ENCODE measurements at places on chromosomes 3 and 15. TPM values are rescaled to one million over a fixed set of nuclear protein-coding genes. Genes with fewer than 3 reads are reported as not detected.

SLC7A14 gene
- total RNA-seq, result 0.12 TPM

SKOR1 gene
- total RNA-seq, result not detected

THOC7 gene
- total RNA-seq, result 135 TPM

DNA sequence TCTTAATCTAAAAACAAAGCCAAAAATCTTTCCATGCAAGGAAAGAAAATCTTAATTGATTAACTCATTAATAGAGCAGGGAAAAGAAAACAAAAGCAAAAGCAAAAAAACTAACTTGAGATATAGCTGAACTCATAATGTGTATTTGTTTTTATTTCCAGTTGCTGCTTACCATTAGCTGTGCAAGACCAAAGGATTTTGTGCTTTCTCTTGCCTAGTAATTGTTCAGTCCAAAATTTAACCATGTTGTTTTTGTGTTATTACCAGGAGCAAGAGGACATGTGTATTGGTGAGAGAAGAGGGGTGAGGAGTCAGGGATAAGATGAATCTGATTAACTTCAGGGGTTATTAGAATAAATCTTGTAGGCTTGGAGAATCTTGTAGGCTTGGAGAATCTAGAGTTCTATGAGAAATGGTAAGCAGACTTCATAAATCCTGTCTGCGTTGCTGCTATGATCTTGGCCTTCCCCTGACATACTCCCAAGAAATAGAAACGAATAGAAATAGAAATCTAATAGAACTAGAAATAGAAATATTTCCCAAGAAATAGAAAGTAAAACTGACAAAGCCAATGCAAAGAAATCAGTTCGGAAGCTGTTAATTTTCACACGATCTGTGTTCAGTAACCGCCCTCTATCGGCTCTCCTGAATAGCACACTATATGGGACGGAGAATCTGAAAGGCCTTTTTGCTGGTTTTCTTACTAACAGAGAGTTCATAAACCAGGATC is 72.6 kb upstream of the TNFSF10 start:
- DNase-seq, result peak; percentile 78

DNA sequence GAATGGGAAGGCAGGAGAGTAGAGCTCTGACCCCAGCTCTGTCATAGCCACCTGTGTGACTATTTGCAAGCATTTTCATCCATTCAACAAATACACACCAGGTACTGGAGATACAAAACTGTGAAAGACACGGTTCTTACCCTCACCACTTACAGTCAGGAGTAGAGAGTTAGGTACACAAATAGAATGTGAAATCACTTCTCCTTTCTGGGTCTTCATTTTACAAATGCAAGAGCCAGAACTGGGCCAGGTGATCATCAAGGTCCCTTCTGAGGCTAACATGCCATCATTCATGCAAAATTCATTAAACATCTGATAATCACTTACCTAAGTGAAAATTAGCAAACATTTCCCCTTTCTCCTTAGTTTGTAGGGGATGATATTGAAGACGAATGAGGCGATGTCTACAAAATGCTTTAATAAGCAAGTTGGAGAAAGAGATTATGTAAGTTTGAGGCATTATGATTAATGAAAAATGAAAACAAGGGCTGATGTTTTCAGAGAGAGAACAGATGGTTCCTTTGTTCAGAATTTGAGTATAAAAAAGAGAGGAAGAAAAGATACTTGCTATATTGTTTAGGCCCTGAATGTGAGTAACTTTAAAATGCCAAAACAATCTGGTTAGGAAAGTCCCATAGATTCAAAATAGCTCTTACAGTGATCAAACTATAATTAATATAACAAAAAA is 88.6 kb downstream of the LPP start:
- no peak for DNase-seq

- DNase-seq, result peak; percentile 89
Measured at GRCh38 chr15:44207643-44208042, 12.6 kb upstream of the FRMD5 start.

GRCh38 chr15:58229297-58229768 is 91.2 kb downstream of the AQP9 start:
- DNase-seq, result peak; percentile 62

DNA sequence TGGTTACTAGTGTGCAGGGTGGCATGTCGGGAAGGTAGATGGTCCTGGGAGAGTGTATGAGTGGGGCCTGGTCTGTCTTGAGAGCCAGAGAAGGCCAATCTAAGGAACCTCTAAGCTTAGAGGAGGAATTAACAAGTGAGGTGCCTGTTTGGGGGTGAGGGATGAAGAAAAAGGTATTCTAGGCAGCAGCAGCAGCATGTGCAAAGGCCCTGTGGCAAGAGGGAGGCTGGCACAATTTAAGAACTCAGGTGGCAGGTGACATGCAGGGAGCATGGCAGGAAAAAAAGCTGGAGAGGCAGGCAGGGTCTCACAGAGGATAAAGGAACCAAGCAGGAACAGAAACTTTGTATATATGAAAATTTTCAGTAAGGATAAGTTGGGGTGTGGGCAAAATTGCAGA is 51.2 kb downstream of the SPSB4 start:
- DNase-seq, result no peak

DNA sequence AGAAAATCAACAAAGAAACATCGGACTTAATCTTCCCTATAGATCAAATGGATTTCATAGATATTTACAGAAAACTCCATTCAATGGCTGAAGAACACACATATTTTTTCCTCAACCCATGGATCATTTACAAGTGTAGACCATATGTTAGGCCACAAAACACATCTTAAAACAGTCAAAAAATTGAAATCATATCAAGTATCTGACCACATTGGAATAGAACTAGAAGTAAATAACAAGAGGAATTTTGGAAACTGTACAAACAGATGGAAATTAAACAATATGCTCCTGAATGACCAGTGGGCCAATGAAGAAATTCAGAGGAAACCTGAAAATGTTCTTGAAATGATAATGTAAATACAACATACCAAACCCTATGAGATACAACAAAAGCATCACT is 323.1 kb upstream of the GPR149 start:
- no peak for DNase-seq

- DNase-seq, result peak; percentile 58
Measured at GRCh38 chr15:44296625-44297524, 8.4 kb downstream of the GOLM2 start.

GRCh38 chr3:9793161-9793781 is 389 bp downstream of the ARPC4 start:
- DNase-seq, result peak; percentile 48

GRCh38 chr3:22349215-22349851 is 598.3 kb upstream of the ZNF385D start:
- DNase-seq, result no peak

DNA sequence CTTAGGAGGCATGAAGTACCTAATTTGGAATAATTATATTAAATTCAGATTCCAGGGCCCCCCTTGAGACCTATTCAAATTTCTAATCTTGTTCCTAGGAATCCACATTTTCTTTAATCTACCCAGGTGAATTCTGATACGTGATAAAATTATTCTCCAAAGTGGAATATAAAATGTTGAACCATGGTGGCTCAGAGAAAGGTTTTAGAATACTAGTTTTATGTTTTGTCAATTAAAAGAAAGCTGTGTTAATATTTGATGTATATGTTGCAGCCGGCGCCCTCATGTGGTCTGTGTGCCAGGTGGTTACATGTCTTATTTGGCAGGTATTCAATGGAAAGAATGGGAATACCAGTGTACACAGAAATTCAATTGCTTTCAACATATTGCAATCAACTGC is 321.8 kb downstream of the FEZF2 start:
- DNase-seq, result peak; percentile 38

- peak; percentile 89 for DNase-seq
Measured at GRCh38 chr3:170740726-170741591, 129.0 kb downstream of the RPL22L1 start.

CSPG4 gene
- total RNA-seq, result 31.4 TPM

CERS3 gene
- not detected for total RNA-seq

WNT5A gene
- total RNA-seq, result 193 TPM

DNA sequence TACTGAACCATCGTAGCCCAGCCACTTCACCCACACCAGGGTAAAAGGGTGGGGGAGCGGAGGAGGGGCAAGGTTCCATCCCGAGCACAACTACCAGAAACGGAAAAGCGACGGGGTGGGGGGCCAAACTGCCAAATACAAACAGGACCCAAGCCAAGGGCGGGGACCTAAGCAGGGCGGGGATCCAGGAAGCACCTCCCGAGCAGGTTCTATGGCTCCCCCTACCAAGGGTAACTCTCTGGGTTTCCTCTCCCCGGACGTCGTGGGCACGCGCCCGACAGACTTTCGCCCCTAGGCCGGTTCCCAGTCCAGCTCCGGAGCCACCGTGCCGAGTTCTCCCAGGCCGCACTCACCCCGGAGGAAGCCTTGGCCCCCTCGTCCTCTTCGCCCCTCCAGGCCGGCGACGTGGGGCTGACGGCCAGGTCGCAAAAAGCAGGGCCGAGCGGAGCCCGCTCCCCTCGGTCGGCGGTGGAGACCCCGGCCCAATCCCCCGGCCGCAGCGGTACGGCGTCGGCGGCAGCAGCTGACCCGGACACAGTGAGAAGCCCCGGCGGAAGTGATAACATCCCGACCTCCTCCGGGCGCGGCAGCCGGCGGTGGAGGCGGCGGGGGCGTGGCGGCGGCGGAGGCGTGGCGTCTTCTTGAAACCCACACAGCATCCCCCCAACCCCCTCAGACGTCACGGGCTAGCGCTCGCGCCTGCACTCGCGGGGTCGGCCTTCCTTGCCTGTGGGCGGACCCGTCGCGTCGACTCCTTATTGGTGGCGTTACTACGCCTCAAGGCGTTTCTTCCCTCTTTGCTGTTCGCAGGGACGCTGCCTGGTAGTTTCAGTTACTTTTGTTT is at the start of gene BNIP2:
Gene BNIP2 (minus strand): TSS at position 539 of the 844 bp plus-strand sequence. CDS start 6,863 bp downstream, outside the sequence.
- DNase-seq, result peak; percentile 99

PIF1 gene
- total RNA-seq, result 19.5 TPM

DNA sequence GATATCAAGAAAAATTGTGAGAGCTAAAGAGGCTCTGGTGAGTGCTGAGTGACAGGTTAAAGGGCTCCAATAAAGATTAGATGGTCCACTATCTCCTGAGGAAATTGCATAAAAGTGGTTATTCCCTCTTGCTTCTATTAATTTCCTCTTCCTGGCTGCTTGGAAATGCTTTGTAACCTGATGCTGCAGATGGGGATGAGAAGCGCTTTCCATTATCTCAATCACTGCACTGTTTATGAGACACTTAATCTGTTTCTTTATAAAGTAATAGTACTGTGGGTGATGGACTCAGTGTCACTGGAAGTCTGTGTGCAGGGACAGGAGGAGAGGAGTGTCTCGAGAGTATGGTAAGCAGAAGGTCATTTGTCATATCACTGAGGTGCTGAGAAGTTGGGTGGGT is 305.3 kb downstream of the EPHB1 start:
- no peak for DNase-seq

DNA sequence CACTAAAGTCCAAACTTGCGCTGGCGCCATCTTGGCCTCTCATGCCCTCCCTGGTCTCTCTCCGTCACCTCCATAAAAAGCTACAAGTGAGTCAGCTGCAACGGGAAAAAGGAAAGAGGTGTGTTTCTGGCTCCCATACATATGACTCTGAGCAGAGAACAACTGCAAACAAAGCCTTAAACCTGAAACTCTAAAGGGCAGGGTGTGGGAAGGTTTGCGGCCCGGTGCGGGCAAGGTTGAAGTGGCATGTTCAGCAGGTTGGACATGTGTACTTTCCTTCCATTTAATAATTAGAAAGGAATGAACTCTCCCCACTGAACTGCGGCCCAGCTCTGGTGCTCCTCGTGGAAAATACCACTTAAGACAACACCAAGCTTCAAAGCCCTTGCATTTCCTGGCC is 59.0 kb upstream of the PPARG start:
- no peak for DNase-seq

C3orf18 gene
- 16.0 TPM for total RNA-seq

C15orf62 gene
- not detected for total RNA-seq

- no peak for DNase-seq
Measured at GRCh38 chr15:42788725-42789124, 51.8 kb upstream of the CDAN1 start.

DNA sequence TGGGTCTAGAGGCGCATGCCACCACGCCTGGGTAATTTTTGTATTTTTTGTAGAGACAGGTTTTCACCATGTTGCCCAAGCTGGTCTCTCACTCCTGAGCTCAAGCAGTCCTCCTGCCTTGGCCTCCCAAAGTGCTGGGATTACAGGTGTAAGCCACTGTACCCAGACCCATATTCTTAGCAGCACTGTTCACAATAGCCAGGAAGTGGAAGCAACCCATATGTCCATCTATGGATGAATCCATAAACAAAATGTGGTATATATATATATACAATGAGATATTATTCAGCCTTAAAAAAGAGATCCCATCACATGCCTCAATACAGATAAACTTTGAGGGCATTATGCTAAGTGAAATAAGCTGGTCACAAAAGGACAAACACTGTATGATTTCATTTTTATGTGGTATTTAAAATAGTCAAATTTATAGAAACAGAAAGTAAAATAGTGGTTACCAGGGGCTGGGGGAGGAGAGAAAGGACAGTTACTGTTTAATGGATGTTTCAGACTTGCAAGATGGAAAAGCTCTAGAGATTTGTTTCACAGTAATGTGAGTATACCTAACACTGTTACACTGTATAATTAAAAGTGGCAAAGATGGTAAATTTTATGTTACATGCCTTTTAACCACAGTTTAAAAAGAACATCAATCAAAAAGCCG is 35.7 kb upstream of the GRAMD1C start:
- no peak for DNase-seq

- DNase-seq, result no peak
Measured at GRCh38 chr3:139948898-139949297, 13.9 kb downstream of the CLSTN2 start.

GRCh38 chr15:28113394-28114113 is 14.4 kb upstream of the OCA2 start:
- no peak for DNase-seq

TRAT1 gene
- not detected for total RNA-seq

CHDH gene
- not detected for total RNA-seq

DNA sequence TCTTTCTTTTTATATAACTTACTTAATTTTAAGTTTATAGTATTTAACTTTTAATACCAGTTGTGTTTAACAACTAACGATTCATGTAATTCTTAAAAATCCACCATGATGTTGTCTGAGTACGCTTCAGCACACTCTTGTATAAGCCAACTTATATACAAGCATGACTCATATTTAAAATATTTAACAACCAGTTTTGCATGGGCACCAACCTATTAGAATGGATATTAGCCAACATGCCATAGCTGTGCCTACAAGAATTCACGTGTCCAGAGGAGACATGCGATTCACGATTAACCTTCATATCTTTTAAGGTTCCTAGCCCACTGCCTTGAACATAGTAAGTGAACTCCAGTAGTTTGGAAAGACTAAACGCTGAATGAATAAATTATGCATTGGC is 1023.2 kb downstream of the TBL1XR1 start:
- no peak for DNase-seq

GRCh38 chr3:149061776-149062175 is 24.6 kb downstream of the HLTF start:
- DNase-seq, result no peak
